HFFc6 (cell line): ENCODE measurements at places on chromosomes 11 and 22.
A peak's percentile ranks its signal among the peaks of the same experiment; 100 is the strongest.

DNA sequence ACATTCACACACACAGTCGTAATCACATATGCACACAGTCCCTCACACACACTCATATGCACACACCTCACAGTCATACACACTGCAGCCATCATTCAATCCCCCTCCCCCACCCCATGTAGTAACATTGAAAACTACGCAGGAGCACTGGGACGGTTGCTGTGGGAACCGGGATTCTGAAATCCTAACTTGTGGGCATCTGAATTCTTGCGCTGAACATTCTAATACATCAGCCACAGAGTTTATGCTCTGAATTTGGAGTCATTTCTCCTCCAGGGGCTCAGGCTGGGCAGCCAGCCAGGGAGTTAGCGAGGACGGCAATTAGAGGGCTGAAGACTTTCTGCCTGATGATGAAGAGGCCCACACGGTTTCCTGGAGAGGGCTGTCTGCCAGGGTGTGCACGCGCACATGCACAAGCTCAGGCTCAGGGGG, 32.7 kb downstream of the CD6 start:
- DNase-seq: no peak

- peak; percentile 25 for DNase-seq
Observed at GRCh38 chr11:69215784-69216415, 60.2 kb downstream of the SMIM38 start.

- DNase-seq: no peak
Observed at GRCh38 chr22:40627612-40628011, 8.9 kb downstream of the MRTFA start.

DNA sequence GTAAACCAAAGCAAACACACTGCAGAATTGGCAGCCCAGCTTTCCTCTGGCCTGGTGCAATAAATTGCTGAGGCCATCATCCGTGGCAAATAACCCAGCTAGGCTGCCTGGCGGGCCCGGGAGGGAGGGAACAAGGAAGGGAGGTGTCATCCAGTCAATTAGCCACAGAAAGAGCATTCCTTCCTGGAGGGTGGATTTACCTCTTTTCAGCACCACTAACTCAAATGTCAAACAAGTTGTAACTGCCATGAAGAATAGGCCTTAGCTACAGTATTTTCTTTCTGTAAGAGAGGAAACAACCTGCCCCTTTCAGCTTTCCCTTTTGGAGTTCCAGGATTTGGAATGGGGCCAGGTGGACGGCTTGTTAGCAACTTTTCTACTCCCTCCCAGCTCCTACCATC, 163.8 kb upstream of the BDNF start:
- no peak for DNase-seq

DNA sequence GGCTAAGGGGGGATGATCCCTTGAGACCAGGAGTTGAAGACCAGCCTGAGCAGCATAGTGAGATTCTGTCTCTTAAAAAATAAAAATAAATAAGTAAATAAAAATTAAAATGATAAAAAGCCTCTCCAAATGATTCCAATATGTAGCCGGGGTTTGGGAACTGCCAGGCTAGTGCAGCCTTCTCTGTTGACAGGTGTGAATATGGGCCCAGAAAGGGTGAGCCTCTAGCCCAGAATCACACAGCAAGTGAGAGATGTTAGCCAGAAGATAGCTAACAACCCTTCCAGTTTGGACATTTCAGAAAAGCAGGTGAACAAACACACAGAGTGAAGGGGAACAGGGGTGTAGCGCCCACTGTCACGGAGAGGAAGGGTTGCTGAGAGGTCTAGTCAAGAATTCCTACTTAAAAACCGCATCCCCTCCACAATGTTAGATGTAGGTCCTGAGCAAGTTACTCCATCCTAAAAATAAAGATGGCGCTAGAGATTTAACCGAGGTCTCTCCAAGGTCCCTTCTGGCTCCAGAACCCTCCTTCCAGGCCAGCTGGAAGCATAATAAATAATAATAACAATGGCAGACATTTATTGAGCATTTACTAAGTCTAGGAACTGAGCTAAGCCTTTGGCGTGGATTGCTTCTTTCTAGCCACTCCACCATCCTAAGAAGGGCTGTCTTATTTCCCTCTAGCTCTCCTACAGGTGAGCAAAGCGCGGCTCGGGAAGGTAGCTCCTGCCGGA, 51.6 kb downstream of the CYTH4 start:
- no peak for DNase-seq

DNA sequence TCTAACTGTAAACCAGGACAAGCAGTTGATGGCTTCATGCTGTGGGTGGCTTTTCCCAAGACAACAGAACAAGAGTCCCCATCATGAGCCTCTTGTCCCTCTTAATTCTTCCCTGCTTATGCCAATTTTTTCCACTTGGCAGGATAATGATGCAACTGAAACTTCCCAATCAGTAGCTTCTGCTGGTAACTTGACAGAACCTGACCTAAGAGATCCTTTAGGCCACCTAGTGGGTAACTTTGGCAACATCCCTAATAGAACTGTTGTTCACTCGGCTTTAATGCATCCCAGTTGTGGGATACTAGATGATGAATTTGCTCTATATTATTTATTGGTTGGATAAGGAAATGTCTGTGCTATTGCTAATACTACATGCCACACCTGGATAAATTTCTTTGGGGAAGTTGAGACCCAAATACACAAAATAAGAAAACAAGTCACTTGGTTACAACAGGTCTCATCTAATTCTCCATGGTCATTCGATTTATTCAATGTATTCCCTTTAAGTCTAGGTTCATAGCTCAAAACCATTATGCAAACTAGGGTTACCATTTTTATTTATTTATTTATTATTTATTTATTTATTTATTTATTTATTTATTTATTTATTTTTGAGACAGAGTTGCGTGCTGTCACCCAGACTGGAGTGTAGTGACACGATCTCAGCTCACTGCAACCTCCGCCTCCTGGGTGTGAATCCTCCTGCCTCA, 41.4 kb upstream of the NFAM1 start:
- peak; percentile 57 for DNase-seq

- no peak for DNase-seq
Observed at GRCh38 chr11:3223932-3224381, 5.3 kb upstream of the MRGPRG start.
